Central memory CD4-positive, alpha-beta T cell (primary cell): ENCODE measurements at places on chromosomes 7 and 10.
A peak's percentile ranks its signal among the peaks of the same experiment; 100 is the strongest.

GRCh38 chr7:42232275-42232674 is 4.7 kb downstream of the GLI3 start:
- DNase-seq: no peak

GRCh38 chr10:35341521-35341920 is 5.2 kb downstream of the CCNY start:
- peak; percentile 46 for DNase-seq

DNA sequence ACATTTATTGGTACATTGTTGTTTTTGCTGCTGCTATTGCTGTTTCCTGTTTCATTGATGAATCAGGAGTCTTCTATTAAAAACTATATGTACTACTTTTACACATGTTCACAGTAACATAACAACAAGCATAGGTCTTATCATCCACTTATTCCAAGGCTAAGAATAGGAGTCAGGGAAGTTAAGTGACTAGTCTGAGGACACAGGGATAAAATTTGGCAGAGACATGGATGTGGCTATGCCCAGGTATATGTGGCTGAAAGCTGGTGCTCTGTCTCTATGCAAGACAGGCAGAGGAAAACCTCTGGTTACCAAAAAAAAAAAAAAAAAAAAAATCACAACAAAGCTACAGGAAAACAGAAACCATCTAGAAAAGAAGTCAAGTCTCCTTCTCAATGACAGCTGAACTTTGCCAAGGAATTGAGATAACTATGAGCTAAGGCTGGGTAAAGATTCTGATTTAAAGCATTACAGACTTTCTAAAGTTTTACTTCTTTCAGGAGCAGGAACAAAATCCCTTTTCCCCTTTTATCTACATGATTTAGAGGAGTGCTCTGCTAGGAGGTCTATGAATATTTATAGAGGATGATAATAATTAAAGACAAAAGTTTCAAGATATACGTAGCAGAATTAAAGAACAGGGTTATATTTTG is 70.0 kb downstream of the GPR141 start:
- no peak for DNase-seq

DNA sequence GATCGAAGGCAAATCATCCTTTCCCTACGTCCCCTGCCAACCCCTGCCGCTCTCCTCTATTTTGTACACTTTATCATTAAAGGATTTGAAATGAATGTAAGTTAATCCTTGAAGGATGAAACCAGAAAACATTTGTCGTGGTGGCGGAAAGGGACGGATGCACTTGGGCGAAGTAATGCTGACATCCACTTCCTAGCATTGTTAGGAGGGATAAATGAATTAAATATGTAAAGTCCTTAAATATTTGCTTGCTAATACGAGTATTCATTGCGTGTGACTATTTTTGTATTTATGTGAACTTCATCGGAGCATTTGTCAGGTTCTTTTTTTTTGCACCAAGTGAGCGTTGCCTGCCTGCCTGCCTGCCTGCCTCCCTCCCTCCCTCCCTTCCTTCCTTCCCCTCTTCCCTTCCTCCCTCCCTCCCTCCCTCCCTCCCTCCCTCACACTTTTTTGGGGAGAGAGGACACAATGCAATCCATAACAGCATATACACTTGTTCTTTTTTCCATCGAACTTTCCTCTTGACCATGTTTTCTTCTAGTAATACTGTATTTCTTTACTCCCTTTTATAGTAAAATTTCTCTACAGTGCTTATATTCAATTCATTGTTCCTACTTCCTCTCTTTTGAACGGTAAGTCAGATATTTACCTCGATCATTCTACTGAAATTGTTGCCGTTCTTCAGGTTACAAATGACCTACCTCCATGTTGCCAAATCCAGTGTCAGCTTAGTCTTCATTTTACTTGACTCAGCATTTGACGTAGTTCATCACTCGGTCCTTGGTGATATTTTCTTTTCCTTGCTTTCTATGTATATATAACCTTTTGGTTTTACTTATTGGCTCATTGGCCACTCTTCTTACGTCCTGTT is 831 bp downstream of the CCDC7 start:
- DNase-seq: no peak

- DNase-seq: no peak
Measured at GRCh38 chr10:104867966-104868598, 227.0 kb downstream of the SORCS3 start.

DNA sequence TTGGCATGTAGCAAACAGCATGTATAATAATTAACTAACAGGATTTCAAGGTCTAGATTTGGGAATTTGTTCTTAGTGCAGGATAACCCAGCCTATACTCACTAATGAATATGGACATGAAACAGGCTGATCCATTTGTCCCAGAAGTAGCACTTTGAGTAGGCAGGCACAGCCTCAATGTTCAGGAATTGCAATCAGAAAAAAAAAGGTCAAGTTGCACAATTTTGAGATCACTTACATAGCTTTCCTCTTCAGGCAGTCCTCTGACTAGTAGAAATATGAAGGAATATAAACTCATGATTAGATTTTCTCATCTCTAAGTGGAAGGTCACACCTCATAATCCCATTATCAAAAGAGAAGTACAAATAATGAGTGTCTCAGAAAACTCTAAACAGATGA is 921.4 kb upstream of the CELF2 start:
- DNase-seq: no peak

DNA sequence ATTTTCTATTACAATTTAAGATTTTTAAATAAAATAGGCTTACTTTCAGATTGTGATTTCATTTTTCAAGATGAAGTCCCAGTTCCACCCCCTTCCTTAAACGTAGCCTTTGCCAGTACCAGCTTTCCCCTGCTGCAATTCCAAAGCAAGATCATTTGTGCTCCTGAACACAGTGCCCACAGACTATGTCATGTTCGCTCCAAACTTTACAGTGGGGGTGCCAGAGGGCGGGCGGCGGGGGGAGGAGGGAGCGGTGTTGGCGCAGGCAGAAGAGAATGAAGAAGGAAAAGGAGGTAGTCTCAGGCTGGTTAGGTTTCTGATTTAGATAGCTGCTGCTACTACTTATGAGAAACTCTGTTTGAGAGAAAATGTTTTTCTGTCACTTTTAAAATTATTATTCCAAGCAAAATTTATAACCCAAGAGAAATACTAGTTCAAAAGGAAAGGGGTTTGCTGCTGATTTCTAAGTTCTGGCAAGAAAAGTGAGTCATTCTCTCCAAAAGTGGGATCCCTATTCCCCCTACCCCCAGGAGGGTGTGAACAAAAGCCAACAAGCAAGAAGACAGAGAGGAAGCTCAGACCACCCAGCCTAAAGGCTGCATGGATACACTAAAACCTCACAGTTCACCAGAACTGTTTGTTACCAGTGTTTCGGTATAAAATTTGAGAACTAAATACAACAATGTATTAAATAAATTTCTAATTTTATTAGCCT is 109.6 kb downstream of the SRPK2 start:
- no peak for DNase-seq
